CD8-positive, alpha-beta memory T cell (primary cell): ENCODE measurements at places on chromosomes 3 and 15. TPM values are rescaled to one million over a fixed set of nuclear protein-coding genes. Genes with fewer than 3 reads are reported as not detected.
A peak's percentile ranks its signal among the peaks of the same experiment; 100 is the strongest.

DNA sequence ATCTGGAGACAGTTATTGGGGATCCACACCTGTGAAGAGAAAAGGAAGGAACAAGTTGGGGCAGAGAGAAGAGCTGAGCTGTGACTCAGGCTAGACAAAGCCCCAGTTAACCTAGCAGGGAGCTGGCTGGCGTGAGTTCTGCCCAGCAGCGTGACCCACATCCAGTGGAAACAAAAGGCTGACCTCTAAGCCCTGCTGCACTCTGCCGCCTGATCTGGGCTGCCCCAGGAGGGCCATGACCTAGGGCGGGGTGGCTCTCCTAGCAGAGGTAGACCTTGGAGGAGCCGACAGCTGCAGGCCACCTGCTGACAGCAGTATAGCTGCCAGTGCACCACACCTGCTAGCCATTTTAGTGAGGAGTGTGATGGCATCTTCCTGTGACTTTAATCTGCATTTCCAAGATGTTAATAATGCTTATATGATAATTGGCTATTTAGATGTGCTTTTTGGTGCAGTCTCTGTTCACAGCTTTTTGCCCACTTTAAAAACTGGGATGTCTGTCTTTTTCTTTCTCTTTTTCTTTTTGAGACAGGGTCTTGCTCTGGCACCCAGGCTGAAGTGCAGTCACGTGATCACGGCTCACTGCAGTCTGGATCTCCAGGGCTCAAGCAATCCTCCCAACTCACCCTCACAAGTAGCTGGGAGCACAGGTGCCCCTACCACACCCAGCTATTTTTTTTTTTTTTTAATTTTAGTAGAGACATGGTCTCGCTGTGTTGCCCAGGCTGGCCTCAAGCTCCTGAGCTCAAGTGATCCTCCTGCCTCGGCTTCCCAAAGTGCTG, 78.1 kb downstream of the LSM3 start:
- H3K4me1 ChIP-seq = no peaks in the 10 kb centered on the region
- no peak overlapping the region for H3K27ac ChIP-seq
- DNase-seq = no peak
- H3K36me3 ChIP-seq = no peaks in the 10 kb centered on the region
- no peak overlapping the region for H3K4me3 ChIP-seq

DNA sequence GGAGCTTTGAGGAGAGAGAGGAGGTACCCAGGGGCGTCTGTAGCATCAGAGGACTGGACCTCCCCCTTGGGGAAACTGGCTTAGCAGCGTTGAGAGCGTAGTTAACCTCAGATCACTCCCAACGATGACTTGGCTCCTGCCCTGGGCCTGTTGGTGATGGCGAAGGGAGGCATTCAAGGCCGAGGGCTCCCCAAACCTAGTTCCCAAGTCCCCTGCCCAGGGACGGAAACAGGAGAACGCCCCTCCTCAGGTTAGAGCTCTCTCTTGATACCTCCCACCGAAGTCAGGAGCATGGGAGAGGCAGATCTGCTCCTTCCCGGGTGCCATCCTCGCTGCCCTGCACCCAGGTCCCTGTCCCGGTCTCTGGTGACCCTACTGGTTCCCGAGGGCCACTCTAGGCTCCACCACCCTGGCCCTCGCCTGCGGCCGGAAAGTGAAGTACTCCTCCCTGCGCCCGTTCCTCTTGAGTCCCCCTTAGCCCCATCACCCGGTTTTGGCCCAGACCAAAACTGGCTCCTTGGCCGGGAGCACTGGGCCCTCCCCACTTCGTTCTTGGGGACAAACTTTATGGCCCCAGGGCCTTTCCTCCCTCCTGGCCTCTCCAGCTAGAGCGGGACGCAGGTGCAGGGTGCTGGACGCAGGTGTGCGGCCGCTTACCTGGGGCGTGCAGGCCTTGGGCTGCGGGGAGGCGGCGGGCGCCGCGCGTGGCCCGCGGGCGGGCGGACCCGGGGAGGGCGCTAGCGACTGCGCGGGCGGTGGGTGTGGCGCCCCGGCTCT, 2.6 kb upstream of the SKOR1 start:
- peaks cover 15% of the 10 kb centered on the region for H3K4me1 ChIP-seq
- peaks cover 48% of the 10 kb centered on the region for H3K27me3 ChIP-seq

GRCh38 chr3:71185733-71186455, 397.6 kb downstream of the FOXP1 start:
- H3K36me3 ChIP-seq = no peaks in the 10 kb centered on the region
- no peak overlapping the region for H3K4me3 ChIP-seq
- no peaks in the 10 kb centered on the region for H3K27me3 ChIP-seq
- DNase-seq = no peak

DNA sequence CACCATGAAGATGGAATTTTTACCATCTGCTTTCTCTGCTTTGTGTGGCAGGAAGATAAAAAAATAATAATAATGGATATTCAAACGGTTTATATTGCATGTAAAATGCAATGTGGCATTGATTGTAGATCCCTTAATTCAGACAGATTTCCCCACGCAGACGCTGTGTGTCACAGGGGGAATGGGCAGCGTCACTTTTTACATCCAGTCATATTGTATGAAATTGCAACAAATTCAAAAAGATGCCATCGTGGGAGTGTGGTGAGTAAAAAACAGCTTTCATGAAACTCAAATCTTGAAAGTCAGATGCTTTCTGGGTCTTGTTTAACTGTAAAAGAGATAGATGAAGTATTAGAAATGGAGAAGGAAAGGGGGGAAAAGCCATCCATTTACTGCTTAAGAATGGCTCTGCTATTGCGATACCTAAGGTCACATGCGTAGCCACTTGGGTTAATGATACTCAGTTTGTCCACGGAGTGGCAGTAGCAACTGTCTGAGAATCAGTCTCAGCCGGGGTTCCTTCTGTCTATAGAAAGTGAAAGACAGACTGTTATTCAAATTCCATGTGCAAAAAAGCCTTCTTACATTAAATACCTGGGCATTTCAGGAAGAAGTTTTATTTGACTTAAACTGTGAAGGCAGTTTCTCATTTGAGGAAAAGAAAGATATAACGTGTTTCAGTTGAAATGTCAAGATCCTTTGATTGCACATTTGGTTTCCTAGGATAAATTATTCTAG, 28.5 kb downstream of the BTD start:
- H3K27ac ChIP-seq = no peak overlapping the region
- no peaks in the 10 kb centered on the region for H3K27me3 ChIP-seq
- DNase-seq = peak; percentile 52
- peaks cover 12% of the 10 kb centered on the region for H3K4me1 ChIP-seq
- H3K36me3 ChIP-seq = no peaks in the 10 kb centered on the region
- H3K4me3 ChIP-seq = peak overlapping the region; percentile 7

DNA sequence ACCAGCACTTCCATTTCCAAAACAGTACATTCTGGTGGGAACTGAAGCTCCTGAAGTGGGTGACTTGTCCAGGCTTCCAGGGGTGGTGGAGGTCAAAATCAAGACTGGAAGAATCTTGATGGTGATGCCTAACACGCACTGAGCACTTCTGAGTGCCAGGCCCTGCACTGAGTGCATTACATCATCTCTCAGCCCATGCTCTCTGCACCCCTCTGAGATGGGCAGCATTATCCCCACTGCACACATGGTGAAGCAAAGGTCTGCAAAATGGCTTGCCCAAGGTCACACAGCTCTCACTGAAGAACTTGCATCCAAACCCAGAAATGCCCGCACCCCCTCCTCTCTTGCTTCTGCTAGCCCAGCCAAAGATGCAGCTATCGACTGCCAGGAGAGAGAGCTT, 36.9 kb downstream of the NTRK3 start:
- H3K4me1 ChIP-seq = no peaks in the 10 kb centered on the region
- DNase-seq = no peak
- no peak overlapping the region for H3K4me3 ChIP-seq
- no peaks in the 10 kb centered on the region for H3K27me3 ChIP-seq

- H3K4me1 ChIP-seq = peaks cover 42% of the 10 kb centered on the region
- no peak for DNase-seq
Observed at GRCh38 chr3:48931944-48932580, 13.4 kb downstream of the ARIH2 start.

DNA sequence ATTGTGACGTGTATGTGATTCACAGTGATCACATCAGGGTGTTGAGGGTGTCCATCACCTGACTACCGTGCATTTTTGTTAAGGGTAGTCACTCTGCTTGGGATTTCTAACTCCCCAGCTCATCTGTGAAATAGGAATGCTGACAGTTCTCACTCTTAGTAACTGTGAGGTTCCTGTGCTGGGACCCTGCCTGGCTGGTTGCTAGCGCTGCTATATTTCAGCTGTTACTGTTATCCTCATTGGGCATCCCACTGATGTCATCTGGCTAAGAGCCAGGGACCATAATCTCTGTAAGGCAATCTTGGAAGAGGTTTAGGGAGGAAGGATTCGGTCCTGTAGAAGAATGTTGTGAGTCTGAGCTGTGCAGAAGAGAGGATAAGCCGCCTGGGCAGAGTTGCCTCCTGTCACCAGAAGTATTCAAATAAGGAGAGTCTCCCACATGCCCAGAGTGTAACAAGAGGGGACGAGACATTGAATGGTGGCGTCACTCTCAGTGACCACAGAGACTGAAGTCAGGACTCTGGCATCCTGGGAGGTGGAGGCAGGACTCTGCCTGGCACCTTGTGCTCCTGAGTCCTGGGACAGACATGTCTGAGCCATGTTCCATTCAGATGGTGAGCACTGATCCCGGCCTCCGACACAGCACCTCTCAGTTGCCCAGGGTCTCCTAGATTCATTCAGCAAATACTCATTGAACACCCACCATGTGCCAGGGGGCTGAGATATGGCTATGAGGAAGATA, 52.2 kb downstream of the FBLN2 start:
- no peak overlapping the region for H3K27ac ChIP-seq
- no peak overlapping the region for H3K4me3 ChIP-seq
- H3K4me1 ChIP-seq = no peaks in the 10 kb centered on the region
- no peak for DNase-seq
- H3K27me3 ChIP-seq = no peaks in the 10 kb centered on the region

DNA sequence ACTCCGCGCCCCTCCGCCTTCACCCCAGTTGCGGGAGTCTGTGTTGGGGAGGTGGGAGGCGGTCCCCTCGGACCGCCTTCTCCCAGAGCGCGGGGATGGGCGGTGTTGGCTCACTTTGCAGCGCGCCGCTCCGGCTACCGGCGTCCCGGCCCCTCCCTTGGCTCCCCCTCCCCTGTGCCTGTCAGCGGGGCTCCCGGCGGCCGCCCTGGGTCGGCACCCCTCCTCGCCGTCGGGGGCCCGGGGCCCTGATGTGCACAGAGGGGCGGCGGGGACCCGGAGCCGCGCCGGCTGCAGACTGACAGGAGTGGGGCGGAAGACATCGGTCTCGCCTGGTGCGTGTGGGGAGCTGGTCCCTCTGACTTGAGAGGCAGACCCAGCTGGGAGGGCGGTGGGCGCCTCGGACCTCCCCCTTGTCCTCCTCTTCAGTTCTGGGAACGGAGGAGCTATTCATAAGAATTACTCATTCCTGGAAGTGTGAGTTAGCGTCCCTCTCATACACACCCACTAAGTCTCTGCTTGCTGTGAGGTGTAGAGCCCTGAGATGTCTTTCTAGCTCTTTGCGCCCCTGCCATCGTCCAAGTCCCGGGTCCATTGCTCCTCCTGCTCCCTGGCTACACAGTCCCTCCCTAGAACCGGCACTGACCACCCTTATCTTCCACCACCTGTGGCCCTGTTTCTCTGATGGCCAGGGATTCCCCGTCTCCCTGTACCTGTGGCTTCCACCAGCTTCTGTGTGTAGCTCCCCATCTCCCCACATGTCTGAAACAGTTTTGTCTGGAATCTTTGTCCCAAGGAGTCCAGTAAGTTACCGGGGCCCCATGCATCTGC, 42.3 kb upstream of the ROPN1 start:
- H3K36me3 ChIP-seq = no peaks in the 10 kb centered on the region
- peaks cover 44% of the 10 kb centered on the region for H3K27me3 ChIP-seq
- H3K4me1 ChIP-seq = no peaks in the 10 kb centered on the region
- DNase-seq = no peak
- no peak overlapping the region for H3K27ac ChIP-seq

DNA sequence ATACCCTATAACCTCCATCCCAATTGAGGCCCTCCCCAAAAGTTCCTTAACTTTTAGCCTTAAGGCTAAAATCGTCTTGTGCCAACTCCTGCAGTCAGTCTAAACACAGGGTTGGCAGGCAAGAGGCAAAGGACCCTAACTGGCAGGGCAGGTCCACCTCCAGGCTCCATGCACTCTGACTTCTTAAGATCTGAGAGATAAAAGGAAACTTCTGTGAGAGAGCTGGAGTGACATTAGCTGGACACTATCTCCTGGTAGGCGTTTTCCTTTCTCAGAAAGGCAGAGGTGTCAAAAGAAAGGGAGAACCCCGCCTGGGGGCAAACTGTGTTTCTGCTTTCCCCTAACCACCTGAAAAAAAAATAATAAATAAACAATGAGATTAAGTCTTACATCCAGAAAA, 3.6 kb downstream of the CHSY1 start:
- DNase-seq = no peak
- H3K27ac ChIP-seq = no peak overlapping the region
- peaks cover 50% of the 10 kb centered on the region for H3K4me1 ChIP-seq
- H3K27me3 ChIP-seq = no peaks in the 10 kb centered on the region
- no peak overlapping the region for H3K4me3 ChIP-seq

DNA sequence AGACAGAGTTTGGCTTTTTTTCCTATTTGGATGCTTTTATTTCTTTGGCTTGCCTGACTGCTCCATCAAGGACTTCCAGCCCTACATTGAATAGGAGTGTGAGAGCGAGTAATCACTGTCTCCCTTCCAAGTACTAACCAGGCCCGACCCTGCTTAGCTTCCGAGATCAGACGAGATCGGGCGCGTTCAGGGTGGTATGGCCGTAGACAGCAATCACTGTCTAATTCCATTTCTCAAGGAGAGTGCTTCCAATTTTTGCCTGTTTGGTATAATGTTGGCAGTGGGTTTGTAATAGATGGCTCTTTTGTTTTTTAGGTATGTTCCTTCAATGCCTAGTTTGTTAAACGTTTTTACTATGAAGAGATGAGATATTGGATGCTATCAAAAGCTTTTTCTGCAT, 125.0 kb upstream of the PEX5L start:
- DNase-seq = no peak
- H3K27ac ChIP-seq = no peak overlapping the region
- no peaks in the 10 kb centered on the region for H3K27me3 ChIP-seq
- H3K36me3 ChIP-seq = no peaks in the 10 kb centered on the region
- no peak overlapping the region for H3K4me3 ChIP-seq

DNA sequence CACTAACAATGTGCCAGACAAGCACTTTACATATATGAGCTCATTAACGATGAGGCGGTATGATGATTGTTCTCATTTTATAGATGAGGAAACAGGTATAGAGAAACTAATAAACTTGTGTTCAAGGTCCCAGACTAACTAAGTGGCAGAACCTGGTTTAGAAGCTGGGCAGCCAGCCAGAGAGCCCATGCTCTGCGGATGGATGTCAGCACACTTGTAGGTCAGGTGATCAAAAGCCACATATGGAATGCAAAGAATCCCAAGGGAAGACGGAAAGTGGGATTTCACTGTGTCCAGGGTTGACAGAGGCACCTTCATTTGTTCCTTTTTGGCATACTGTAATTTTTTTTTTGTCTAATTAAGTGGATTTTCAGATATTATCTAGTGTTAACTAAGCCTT, 103.7 kb downstream of the EFL1 start:
- H3K27ac ChIP-seq = no peak overlapping the region
- H3K4me3 ChIP-seq = no peak overlapping the region
- DNase-seq = no peak
- H3K36me3 ChIP-seq = peaks cover 4% of the 10 kb centered on the region

- H3K36me3 ChIP-seq = no peaks in the 10 kb centered on the region
- no peaks in the 10 kb centered on the region for H3K4me1 ChIP-seq
- H3K27me3 ChIP-seq = no peaks in the 10 kb centered on the region
- no peak overlapping the region for H3K4me3 ChIP-seq
- no peak overlapping the region for H3K27ac ChIP-seq
Observed at GRCh38 chr3:83622526-83622925, 1336.3 kb upstream of the CADM2 start.

ADGRG7 gene
- not detected for total RNA-seq

THRB gene
- total RNA-seq = not detected

CLDN16 gene
- not detected for total RNA-seq

DNASE1L3 gene
- total RNA-seq = not detected

XIRP1 gene
- total RNA-seq = 5.3 TPM

ST3GAL6 gene
- 0.20 TPM for total RNA-seq

SNX22 gene
- 0.40 TPM for total RNA-seq

HRH1 gene
- total RNA-seq = 0.42 TPM
